Vagina (tissue), 2 donors: ENCODE measurements at places on chromosomes 12 and 14.

GRCh38 chr12:3565985-3566384 is 75.0 kb downstream of the PRMT8 start:
- no peaks in the 10 kb centered on the region for H3K4me1 ChIP-seq
- no peaks in the 10 kb centered on the region for H3K27me3 ChIP-seq
- DNase-seq = no peak
- H3K27ac ChIP-seq = no peak overlapping the region
- H3K4me3 ChIP-seq = no peak overlapping the region

DNA sequence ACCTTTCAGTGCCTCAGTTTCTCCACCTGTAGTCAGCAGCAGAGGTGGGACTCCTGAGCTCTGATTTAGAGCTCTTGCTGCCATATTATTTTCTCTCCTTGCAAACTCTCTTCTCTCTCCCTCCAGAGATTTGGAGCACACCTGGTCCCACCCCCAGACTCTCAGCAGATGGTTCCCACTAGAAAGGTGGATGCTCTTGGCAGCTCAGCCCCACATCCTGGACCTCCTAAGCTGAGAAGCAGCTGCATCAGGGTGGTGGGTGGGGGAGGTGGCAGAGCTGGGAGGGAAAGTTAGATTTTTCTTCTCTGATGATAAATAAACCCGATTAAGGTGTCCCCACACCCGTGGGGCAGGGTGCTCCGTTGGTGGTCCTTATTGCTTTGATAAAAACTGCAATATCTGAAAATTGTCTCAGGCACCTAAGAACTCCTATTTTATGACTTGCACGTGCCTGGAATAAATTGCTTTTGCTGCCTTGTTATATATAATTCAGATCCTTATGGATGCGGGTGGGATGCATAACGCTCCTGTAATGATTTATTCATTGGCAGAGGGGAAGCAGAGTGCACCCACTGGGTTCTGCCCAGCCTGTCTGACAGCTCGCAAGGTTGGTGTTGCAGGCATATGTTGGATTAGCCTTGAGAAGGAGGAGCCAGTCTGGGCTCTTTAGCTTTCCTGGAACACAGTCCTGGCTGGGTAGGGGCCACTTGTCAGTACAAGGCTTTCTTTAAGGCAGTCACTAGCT is 214.2 kb downstream of the SUDS3 start:
- no peak overlapping the region for H3K27ac ChIP-seq
- no peaks in the 10 kb centered on the region for H3K27me3 ChIP-seq
- H3K4me3 ChIP-seq = no peak overlapping the region
- DNase-seq = no peak
- no peaks in the 10 kb centered on the region for H3K36me3 ChIP-seq

DNA sequence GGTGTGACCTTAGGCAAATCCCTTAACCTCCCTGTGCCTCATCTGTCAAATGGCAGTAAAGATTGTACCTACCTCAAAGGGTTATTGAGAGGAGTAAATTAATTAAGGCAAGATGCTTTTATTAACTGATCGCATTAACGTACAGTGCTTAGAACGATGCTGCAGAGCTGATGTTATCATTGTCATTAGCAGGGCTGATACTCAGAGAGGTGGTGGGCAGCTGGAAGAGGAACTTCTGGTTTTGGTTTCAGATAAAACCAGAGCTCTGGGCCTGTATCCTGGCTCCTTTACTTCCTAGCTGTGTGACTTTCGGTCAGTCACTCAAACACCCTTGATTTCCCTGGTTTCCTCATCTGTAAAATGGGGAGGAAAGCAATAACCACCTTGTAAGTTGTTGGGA is 55.1 kb downstream of the CALM1 start:
- no peaks in the 10 kb centered on the region for H3K36me3 ChIP-seq
- H3K4me1 ChIP-seq = no peaks in the 10 kb centered on the region
- no peaks in the 10 kb centered on the region for H3K27me3 ChIP-seq
- no peak for DNase-seq
- H3K4me3 ChIP-seq = no peak overlapping the region

DNA sequence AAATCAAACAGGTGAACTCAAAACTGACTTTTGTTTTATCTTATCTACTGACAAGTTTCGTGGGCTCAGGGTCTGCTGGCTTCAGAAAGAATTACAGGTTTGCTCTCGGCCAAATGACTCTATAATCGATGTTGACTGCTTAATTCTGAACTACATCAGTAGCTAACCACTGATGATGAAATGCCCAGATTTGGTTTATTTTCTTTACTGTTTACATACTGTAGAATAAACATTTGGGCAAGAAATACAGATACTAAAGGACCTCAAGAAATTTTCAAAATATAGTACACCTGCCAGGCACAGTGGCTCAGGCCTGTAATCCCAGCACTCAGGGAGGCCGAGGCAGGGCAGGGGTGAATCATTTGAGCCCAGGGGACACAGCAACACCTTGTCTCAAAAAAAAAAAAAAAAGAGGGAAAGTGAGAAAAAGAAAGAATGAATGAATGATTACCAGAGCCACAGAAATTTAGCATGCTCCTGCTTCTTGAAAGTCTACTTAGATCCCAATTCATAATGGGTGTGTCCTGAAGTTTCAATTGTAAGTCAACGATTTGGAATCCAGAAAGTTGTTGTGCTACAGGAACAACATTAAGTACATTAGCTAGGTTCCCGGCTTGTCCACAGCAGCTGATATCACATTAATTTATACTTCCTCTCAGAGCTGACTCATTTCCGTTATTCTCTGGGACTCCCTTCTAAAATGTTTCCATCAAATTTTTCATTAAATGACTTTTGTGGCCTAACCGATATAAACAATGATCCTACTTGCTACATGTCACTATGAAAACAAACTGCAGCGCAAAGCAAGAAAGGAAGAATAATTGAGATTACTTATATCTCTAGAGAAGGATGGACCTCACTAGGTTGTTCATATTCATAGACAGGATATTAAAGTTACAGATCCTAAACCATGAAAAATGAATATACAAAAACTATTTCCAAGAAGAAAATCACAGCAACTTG is 134.3 kb downstream of the MED13L start:
- H3K27me3 ChIP-seq = no peaks in the 10 kb centered on the region
- no peak overlapping the region for H3K27ac ChIP-seq
- no peaks in the 10 kb centered on the region for H3K36me3 ChIP-seq
- no peak for DNase-seq

DNA sequence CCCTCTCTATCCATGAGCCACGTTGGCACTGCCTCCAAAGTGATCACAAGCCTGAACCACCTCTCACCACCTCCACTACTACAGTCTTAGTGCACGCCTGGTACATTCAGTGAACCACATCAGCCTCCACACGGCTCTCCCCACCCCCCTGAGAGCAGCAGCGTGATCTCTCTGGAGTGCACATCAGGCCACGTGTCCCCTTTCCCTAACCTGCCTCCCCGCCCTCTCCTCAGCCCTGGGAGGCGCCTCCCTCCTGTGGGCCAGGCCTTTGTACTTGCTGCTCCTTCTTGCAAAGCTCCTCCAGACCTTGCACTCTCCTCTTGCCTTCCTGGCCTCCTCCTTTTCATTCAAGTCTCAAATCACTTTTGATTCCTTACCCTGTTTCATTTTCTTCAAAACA is 49.8 kb downstream of the SLC6A12 start:
- no peaks in the 10 kb centered on the region for H3K36me3 ChIP-seq
- H3K27me3 ChIP-seq = no peaks in the 10 kb centered on the region
- no peaks in the 10 kb centered on the region for H3K4me1 ChIP-seq
- no peak for DNase-seq

DNA sequence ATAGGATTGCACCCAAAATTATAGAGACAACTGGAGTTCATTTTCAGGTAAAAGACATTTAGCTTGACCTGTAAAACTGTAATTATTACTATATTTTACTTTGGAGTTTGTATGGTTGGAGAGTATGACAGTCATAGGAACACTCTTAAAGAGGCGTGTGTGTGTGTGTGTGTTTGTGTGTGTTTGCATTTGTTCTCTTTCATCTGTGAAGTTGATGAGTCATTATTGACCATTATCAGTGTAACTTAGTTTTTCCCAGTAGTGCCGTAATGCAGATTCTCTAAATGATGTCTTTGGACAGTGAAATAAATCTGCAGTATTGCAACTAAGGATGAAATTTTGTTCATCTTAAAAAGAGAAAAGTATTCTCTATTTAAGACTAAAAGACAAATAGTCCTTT is 13.0 kb downstream of the WASHC4 start:
- H3K4me1 ChIP-seq = no peaks in the 10 kb centered on the region
- H3K36me3 ChIP-seq = no peaks in the 10 kb centered on the region
- no peak for DNase-seq
- H3K27me3 ChIP-seq = no peaks in the 10 kb centered on the region
- no peak overlapping the region for H3K4me3 ChIP-seq

GRCh38 chr12:51011955-51012354 is 14.2 kb downstream of the SLC11A2 start:
- peaks cover 37% of the 10 kb centered on the region for H3K4me1 ChIP-seq
- no peak for DNase-seq
- no peak overlapping the region for H3K27ac ChIP-seq
- H3K4me3 ChIP-seq = no peak overlapping the region
- no peaks in the 10 kb centered on the region for H3K27me3 ChIP-seq

DNA sequence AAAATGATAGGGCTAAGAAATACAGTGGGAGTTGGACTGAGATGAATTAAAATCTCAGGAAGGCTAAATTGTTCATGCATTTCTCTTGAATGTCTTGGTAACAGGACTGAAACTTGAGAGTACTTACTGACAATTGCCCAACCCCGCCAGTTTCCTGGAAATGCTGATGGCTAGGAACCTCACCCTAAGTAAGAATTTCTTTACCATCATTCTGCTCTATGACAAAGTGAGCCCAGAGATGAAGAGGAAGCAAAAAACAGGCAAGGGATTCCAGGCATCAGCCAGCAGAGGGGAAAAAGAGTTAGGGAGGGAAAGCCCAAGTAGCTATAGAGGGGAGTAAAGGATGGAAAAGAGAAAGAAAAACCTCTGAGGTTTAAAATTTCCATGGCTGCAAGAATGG is 397.7 kb downstream of the MDGA2 start:
- H3K36me3 ChIP-seq = no peaks in the 10 kb centered on the region
- no peaks in the 10 kb centered on the region for H3K27me3 ChIP-seq
- H3K4me1 ChIP-seq = no peaks in the 10 kb centered on the region
- DNase-seq = no peak
- H3K27ac ChIP-seq = no peak overlapping the region
